ENCODE measurements at places on chromosomes 1 and 21.

- DNase-seq: no peak
These were observed 403.4 kb downstream of the MATN1 start for GRCh38 chr1:30319765-30320580.

DNA sequence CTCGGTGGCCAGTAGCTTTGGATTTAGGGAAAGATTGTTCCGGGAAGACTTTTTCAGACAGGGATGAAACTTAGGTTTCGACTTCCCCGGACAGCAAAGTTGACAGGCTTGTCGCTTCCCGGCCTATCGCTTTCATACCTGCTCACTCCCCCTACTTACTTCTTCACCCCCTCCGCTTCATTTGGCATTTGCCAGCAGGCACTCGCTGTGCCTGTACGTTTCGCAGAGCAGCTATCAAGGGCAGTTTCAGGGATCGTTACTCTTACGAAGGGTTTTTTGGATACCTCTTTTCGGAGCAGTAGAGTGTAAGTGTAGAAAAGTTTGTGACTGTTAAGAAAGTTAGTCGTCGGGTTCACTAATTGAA is 393 bp downstream of the BLZF1 start:
- no peak for DNase-seq

- DNase-seq: no peak
These were observed 22.3 kb downstream of the CD34 start for GRCh38 chr1:207888652-207889051.

DNA sequence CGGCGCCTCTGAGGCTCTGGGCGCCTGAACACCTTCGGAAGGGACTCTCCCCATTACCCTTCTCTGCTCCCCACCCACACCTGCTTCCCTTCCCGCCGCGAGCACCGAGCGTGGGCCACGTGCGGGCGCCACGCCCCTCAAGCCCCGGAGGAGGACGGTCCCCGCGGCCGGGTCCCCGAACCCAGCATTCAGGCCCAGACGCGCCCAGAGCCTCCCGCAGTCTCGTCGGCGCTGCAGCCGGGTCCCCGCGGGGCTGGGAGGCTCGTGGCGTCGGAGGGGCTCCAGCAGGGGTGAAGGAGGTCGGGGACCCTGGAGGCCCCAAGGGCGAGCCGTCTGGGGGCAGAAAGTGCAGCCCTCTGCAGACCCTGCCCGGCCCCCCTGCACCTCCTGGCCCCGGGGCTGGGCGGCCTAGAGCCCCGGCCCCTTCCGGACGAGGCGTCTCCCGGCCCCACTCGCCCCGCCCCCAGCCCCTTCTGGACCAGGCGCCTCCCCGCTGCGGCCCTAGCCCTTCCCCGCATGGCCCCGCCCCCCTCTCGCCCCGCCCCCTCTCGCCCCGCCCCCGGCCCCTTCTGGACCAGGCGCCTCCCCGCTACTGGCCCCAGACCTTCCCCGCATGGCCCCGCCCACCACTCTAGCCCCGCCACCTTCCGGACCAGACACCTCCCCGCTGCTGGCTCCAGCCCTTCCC is 378 bp upstream of the SMIM1 start:
- peak; percentile 82 for DNase-seq

DNA sequence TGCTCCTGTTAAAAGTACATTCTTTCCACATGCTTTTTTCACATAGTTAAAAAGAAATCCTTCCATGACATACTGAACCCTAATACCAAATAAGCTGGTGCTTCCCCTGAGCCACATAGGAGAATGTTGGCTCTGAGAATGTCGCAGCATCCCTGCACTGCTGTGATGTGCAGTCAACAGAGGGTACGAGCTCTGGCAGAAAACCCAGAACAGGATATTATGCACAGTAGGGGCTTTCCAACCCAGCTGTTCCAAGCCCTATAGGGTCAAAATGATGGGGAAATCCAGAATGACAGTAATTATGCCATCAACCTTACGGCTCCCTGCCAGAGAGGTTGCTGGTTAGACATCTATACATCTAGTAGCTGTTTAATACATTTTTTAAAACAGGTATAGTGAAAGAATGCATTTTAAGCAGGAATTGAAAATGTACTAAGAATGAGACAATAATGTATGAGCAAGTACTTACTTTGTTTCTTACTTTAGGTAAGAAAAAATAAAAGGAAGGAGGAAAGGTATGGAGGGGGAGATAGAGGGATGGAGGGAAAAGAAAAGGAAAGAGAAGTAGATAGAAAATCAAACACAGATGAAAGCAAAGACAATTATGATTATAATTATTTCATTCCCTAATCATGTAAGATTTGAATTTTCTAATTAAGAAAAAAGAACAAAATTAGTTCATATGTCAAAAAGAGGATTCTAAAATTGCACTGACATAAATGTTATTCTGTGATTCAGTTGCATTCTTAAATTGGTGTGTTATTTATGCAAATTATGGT is 126.0 kb downstream of the NR5A2 start:
- DNase-seq: peak; percentile 66

DNA sequence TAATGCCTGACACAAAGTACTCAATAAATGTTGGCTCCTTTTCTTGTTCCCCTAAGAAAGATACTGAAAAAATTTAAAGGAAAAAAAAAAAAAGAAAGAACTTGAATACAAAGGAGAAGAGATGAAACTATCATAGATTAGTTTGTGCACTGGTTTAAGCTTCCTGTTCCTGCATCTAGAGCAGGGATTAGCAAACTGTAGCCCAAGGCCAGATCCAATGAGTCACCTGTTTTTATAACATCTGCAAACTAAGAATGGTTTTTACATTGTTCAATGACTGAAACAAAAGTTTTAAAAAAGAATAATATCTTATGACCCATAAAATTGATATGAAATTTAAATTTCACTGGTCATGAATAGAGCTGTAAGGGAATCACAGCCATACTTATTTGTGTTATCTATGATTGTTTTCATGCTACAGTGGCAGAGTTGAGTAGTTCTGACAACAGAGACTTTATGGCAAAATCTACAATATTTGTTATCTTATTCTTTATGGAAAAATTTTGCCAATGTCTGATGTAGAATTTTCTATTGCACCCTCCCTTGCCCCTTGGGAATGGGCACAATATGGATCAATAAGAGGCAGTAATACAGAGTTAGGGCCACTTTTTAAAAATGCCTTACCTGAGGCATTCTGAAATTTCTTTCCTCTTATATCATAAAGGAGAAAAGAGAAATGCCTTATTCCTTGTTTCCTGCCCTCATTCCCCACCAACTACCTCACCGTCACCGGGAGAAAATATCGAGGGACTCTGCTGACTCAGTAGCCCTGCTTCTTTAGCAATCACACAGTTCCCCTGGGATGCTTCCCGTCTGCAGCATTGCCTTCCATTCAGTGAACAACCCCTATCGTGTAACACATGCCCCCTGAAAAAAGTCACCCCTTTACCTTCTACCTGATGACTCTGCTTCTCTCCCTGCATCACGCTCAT is 50.6 kb downstream of the WDR64 start:
- no peak for DNase-seq

DNA sequence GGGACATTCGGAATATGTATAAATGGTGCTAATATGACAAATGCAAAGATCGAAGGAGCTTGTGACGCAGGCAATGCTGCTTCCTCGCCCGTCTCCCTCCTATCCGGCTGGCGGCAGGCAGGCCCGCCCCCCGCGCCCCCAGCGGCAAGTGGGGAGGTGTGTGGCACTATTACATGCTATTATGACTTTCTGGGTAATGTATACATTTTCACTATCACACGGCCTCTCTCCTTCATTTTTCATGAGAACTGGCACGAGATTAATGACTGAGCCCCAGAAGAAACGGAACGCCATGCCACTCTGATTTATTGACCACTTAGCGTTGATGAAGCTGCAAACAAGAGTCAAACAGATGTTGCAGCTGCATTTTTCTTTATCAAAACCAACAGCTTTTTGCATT is 138.9 kb upstream of the VAMP3 start:
- DNase-seq: no peak

GRCh38 chr1:29682919-29683295 is 446.6 kb downstream of the PTPRU start:
- no peak for DNase-seq

DNA sequence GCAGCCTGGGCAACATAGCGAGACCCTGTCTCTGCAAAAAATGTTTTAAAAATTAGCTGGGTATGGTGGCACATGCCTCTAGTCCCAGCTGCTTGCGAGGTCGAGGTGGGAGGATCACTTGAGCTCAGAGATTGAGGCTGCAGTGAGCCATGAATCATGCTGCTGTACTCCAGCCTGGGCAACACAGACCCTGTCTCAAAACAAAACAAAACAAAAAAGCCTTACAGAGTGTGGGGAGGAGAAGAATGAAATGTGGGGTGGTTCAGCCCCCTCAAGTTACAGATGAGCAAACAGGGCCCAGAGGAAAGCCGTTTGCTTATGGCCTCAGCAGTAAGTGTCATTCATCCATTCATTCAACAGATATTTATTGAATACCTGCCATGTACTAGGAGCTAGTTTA is 40.7 kb downstream of the RPS6KA1 start:
- no peak for DNase-seq

DNA sequence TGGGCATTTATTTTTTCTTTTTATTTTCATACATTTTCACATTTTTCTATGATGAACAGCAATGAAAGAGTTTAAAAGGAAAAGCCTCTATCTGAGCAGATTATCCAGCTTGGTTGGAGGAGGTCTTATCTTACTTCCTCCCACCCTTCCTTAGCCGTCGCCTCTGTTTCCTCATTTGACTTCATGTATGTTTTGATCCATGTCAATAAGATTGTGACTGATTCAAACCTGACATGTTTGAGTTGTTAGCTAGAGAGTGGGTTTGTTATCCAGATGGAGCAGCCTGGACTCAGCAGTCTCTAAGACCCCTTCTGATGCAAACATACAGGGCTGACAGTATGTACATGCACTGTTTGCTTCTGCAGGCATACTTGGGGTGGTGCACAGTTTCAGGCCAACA is 31.2 kb downstream of the MACO1 start:
- DNase-seq: no peak

DNA sequence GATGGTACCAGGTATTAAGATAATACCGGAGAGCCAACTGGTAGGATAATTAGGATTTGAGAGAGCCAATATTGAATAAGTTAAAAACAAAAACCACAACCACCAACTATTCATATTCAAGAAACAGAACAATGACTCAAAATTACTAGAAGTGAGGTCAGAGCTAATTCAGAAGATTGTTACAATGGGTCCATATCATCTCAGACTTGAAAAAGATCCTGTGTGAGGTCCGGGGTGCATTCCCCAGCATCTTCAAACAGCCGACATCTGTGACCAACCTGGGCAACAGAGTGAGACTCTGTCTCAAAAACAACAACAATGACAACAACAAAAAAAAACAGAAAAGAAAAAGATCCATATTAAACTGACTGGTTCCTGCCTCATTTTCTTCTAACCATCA is 18.6 kb downstream of the AK2 start:
- no peak for DNase-seq

DNA sequence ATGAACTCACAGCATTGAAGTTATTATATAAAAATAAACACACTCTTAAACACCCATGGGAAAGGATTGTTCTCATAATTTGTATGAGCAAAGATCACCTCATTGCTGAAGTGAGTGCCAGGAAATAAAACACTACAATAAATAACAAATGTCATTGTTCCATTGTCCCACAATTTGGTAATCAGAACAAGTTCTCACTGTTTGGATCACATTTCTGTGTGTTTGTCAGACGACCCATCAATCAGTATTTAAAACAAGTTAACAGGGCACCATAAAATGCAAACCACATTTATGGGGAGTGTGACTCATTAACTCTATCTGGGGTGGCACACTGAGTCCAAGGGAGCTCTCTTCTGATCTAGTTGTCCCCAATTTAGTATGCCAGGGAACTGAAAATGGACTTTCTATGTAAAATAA is 124.5 kb downstream of the PTPRC start:
- DNase-seq: no peak

DNA sequence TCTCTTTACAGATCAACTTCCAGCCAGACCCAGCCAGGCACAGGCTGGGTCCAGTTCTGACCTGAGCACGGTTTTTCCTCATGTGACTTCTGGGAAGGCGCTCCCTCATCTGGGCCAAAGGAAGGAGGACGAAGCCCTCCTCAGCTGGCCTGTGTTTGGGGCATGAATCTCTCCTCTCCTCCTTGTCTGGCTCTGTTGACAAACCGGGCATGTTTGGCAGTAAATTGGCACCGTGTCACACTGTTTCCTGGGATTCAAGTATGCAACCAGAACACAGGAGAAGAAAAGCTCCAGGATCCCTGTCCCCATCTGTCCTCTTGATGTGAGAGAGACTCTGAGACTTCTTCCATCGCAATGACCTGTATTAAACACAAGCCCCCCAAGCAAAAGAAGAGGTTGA is 18.3 kb downstream of the NECAP2 start:
- DNase-seq: no peak

- DNase-seq: no peak
These were observed 11.1 kb upstream of the DDOST start for GRCh38 chr1:20672265-20672632.

GRCh38 chr1:240126821-240127220 is 35.1 kb downstream of the FMN2 start:
- no peak for DNase-seq

DNA sequence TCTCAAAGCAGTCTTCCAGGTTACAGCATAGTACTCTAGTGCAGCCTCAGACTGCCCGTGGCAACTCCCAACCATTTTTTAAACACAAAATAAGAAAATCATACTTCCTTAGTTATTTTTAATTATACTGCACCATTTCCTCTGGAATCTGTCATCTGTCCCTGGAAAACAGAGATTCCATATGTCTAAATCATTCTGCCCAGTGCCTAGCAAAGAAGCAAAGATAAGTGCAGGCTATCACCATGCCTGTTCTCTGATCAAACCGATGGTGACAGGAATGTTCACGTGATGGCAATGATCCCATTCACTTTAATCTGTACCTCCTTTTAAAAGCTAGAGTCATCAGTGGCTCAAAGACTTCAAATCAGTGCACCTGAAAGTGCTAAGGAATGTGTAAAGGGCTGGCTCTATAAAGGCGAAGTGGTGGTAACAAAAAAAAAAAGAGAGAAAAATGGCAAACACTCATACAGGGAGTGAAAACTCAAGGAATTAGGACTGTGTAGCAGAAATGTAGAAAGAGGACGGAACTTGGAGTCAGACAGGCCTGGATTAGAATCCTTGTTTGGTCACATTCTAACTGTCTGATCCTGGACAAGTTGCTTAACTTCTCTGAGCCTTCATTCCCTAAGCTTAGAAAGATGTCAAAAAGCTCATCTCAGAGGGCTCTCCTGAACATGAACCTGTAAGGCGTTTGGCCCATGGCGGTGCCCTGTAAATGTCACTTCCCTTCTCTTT is 9.9 kb upstream of the CCN1 start:
- no peak for DNase-seq

DNA sequence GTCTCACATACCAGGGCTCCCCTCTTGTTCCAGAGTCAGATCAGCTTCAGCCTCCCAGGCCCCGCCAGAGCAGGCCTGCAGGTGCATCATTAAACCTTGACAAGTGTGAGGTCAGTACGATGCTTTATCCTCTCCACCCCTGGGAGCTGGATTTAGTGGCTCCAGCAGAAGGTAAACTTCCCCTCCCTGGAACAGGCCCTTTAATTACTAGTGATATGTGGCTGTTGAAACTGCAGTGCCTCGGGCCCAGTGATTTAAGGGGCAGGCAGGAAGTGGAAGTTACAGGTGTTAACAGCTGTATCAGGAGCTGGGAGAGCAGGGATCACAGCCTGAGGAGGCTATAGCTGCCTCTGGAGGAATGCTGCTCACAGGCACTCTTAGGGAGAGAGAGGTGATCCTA is 132.4 kb upstream of the KLHDC7A start:
- no peak for DNase-seq

GRCh38 chr1:75725861-75726361 is 1.4 kb downstream of the ACADM start:
- no peak for DNase-seq
